HL-60 (cell line): ENCODE measurements at places on chromosomes 3 and 15.

DNA sequence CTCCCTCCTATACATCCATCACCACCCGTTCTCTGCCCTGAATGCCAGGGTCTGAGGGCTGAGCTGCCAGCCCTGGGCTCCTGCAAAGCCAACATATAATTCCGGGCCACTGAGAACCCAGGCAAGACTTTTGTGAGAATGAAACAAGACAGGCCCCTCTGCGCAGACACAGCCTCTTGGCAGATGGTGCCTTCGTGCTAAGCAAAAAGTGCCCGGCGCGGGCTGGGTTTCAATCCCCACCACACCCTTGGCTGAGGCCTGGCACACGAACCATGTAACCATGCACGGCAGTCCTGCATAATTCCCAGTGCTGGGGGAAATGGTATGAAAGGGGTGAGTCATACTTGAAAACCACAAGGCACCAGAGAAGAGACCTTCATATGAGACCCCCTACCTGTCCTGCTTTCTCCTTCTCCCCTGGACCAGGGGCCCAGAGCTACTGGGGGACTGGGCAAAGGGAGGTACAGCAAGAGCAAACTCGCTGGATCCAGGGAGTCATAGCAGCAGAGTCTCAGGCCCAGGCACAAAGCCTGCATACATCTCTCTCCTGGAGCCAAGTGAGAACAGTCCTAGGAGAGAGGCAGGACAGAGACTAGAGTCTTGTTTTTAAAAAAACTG, 26.1 kb upstream of the LOXL1 start:
- DNase-seq: no peak

GRCh38 chr15:36914960-36915808, 185.2 kb downstream of the MEIS2 start:
- DNase-seq: no peak

DNA sequence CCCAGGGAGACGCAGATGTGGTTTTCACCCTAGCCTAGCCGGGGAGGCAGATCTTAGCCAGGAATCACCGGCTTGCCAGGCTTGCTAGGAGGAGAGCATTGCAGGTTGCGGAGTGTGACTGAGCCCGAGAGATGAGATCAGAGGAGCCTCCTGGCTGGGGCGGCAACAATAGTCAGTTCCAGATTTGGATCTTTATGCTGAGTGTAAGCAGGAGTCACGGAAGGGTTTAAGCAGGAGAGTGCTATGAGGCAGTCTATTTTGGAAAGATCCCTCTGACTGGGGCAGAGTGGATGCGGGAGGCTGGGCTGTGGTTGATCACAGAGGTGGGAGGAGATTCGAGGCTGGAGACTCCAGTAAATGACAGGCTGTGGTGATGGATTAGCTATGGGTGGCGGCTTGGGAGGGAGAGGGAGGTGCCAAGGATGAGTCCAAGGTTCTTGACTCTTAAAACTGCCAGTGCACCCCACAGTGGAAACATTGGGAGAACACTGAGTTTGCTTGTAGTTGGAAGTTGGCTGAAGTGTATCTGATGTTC, 10.4 kb upstream of the BAHD1 start:
- DNase-seq: no peak

- no peak for DNase-seq
These were observed 438.8 kb upstream of the THRB start for GRCh38 chr3:24933401-24933800.

DNA sequence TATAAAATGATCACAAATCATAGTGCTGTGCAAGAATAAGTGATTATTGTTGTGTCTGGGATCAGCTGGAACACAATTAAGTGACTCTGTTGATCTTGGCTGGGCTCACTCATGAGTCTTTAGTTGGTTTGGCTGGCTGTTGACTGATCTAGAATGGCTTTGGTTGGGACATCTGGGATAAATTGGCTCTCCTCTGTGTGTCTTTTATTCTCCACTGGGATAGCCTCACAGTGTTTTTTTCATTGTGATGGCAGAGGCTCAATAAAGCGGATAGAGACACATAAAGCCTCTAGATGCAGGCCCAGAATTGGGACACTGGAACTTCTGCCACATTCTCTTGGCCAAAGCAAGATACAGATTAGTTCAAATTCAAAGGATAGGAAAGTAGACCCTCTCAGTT, 735.6 kb downstream of the PDCD6IP start:
- no peak for DNase-seq
